ENCODE measurements at places on chromosomes 16 and 17. TPM values are rescaled to one million over a fixed set of nuclear protein-coding genes. Genes with fewer than 3 reads are reported as not detected.

The TNFRSF17 gene
- not detected for total RNA-seq

The SYCE1L gene
- total RNA-seq = 11.6 TPM

The ZSWIM7 gene
- total RNA-seq = 24.3 TPM

The IST1 gene
- total RNA-seq = 192 TPM

The CTRB1 gene
- total RNA-seq = not detected

The OTOA gene
- 0.06 TPM for total RNA-seq

The TSEN54 gene
- total RNA-seq = 16.0 TPM

The TNP2 gene
- total RNA-seq = not detected

The PPP1R1B gene
- total RNA-seq = not detected

The CDC42EP4 gene
- 25.0 TPM for total RNA-seq

The NLGN2 gene
- total RNA-seq = 21.7 TPM

The HBM gene
- not detected for total RNA-seq

The SPATA22 gene
- total RNA-seq = not detected

The GNG13 gene
- not detected for total RNA-seq

The MT4 gene
- total RNA-seq = not detected

The PLCD3 gene
- 35.3 TPM for total RNA-seq

The CCL23 gene
- not detected for total RNA-seq

The DYNLRB2 gene
- total RNA-seq = not detected

The TBC1D26 gene
- total RNA-seq = not detected

The TUBB3 gene
- 412 TPM for total RNA-seq

The SOX9 gene
- total RNA-seq = 6.9 TPM

The TXNL4B gene
- total RNA-seq = 6.0 TPM

The MEIOC gene
- 0.35 TPM for total RNA-seq

The C1QTNF8 gene
- not detected for total RNA-seq

The ZNF319 gene
- 11.3 TPM for total RNA-seq

The SLC35G6 gene
- total RNA-seq = not detected

The CIITA gene
- total RNA-seq = 0.93 TPM

The SPATA32 gene
- not detected for total RNA-seq
